Activated CD4-positive, CD25-positive, alpha-beta regulatory T cell (primary cell): ENCODE measurements at places on chromosomes 12 and 14.

GRCh38 chr14:23078692-23079116 is 16.2 kb downstream of the ACIN1 start:
- no peak for DNase-seq

- DNase-seq, result no peak
These were observed 29.0 kb downstream of the TTLL5 start for GRCh38 chr14:75690010-75690409.

GRCh38 chr12:62335796-62336195 is 75.6 kb downstream of the USP15 start:
- DNase-seq, result no peak

DNA sequence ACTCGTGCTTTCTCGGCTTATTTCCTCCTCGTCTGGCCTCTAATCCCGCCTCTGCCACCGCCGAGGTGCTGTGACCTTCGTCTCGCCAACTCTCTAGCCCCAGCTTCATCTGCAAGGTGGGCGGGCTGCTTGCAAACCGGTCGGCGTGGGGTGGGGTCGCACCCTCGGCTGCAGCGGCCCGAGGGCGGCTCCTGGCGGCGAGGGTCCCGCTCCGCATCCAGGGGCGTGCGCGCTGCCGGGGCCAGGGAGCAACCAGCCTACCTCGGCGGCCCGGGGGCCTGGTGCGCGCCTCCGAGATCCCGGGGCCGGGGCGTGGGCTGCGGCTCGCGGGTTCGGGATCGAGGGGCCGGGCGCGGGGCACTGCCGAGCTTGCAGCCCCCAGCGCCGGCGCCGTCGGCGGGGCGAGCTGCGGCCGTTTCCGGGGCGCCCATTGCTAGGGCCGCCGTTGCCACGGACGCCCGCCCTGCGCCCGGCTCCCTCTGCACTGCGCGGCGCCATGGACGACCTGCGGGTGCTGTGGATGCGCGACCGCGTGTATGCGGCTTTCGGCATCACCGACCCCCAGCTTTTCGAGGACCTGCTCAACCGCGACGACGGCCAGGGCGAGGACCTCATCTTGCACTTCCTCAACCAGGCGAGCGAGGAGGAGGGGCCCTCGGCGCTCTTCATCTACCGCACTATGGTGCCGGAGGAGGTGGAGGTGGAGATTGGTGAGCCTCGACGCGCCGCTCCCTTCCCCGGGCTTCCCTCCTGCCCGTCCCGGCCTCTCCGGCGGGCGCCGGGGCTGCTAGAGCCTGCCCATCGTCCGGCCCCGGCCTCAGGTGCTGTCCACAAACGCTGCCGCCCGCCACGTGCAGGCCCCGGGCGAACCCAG is at the start of gene DNAH10:
DNAH10 (plus strand) TSS at position 461 of the 874 bp plus-strand sequence; CDS start at position 497, 36 bp downstream.
- DNase-seq, result peak; percentile 9

GRCh38 chr14:71891185-71891584 is 41.0 kb upstream of the RGS6 start:
- DNase-seq, result no peak

GRCh38 chr12:105485321-105485910 is 154.9 kb downstream of the C12orf75 start:
- no peak for DNase-seq

GRCh38 chr12:91023326-91024004 is 18.7 kb upstream of the EPYC start:
- no peak for DNase-seq

GRCh38 chr12:9098115-9098452 is 17.6 kb downstream of the A2M start:
- no peak for DNase-seq

DNA sequence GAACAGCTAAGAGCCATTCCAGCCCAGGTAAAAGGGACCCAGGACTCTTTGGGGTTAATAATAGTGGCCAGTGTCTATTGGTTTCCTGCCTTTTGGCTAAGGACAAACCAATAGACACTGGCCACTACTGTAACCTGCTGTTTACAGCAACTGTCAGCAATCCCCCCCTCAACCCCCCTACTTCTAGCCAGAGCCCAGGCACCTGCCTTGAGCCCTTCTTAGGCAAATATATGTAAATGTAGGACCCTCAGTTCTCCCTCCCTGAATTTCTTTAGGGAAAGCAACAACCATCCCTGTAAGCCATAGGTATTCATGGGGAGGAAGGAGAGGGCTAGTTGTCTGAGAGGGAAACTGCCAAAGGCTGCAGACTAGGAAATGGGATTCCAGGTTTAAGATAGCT is 22.3 kb downstream of the HOXC4 start:
- no peak for DNase-seq

DNA sequence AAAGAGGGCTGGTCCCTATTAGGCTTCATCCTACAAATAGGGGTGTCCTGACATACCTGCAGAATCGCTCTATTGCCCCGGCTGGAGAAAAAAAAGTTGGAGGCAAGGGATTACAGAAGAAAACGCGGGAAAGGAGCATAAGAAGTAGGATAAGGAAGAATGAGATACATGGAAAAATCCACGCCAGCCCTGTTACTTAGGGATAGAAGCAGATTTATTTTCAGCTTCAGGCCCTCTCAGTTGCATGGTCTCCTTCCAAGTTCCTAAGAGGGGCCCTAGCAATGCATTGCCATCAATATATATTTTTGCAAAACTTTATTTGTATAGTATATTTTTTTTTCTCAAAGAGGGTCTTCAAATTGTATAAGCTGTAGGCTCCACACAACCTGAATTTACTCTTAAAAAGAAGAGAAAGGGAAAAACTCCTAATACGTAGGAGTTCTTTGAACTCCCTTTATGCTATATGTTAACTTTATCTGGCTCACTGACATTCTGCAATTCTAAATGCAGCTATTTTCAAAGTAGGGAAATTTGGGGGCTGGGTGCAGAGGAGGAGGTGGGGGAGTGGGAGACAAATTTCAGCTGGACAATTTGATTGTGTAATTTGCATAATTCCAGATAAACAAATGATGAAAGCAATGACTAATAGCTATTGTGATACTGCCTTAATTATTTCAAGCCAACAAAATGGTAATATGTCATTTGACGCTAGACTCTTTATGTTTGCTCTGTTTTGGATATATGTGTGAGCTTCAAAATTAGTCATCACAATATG is 137.7 kb upstream of the TRHDE start:
- DNase-seq, result no peak

GRCh38 chr14:68694516-68695235 is 98.2 kb downstream of the ZFP36L1 start:
- DNase-seq, result no peak

DNA sequence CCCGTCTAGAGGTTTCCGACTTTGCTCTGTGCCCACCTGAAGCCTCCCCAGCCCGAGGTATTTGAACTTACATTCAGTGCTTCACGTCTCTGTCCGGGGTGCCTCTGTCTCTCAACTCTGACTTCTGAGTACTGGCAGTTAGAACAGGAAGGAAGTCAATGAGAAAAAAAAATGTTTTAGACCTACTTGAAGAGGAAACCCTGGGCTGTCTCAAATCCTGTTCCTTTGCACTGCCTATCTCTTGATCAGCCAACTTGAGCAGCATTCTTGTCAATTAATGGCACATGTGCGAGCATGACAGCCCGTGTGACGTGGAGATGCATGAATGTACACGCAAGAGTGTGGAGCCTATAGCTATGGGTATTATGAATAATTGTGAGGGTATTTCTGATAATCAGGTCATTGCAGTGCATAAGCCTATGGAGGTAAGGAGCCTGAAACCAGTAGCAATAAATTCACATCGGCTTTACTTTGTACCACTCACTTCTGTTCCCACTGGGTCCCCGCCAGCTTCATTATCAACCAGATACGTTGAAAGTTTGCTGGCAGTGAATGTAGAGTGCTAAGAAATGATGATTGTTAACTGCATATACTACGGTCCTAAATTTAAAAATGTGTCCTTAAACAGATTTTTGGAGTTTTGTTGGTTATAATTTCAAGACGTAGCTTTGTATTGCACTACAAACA is at the start of gene ARHGDIB:
ARHGDIB (minus strand) TSS at position 136 of the 687 bp plus-strand sequence. CDS start 10,889 bp downstream, outside the sequence.
- DNase-seq, result peak; percentile 62

- no peak for DNase-seq
These were observed 3.3 kb downstream of the FBXL14 start for GRCh38 chr12:1591034-1591433.

- DNase-seq, result no peak
These were observed 89.3 kb downstream of the OSBPL8 start for GRCh38 chr12:76470028-76470939.

GRCh38 chr14:53020193-53020932 is 69.5 kb upstream of the FERMT2 start:
- no peak for DNase-seq

DNA sequence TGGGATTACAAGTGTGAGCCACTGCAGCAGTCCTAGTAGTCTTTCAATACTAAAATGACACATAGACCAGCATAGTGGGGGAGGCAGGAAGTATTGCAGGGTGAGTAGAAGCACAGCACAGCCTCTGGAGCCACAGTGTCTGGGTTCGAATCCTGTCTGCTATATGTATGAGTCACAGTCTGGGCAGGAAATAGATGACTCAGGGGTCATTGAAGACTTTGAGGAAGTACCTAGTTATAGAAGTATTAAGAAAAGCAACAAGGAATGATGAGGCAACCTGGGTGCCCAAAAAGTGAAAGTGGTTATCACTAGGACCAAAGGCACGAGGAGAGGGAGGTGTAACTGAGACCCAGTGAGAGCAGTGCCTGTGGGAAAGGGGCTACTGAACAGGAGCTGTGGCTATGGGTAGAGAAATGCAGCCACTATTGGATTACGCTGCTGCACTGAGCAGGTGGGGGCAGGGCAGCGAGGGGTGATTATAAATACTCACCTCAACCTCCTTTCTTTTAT is 124.0 kb downstream of the PDE3A start:
- no peak for DNase-seq

- no peak for DNase-seq
These were observed 2.1 kb upstream of the SLC2A13 start for GRCh38 chr12:40107803-40108620.

DNA sequence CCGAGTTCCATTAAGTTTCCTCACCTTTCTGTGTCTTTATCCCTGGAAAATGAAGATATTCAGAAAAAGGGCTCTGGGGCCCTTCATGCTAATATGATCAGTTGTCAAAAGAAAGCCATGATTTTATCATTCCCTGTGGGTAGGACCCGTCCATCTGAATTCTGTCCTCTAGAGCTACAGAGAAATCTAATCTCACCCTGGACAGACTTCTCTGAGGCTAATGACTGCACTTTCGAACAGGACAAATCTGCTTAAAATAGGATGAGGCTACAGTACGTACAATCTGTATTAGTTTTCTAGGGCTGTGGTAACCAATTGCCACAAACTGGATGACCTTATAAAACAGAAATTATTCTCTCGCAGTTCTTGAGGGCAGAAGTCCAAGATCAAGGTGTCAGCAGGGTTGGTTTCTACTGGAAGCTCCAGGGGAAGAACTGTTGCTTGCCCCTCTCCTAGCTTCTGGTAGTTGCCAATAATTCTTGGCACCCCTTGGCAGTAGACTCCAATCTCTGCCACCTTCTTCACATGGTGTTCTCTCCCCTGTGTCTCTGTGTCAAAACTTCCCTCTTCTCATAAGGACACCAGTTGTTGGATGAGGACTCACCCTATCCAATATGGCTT is 1.3 kb downstream of the AK7 start:
- no peak for DNase-seq

GRCh38 chr12:74408601-74409166 is 129.0 kb upstream of the ATXN7L3B start:
- no peak for DNase-seq

- no peak for DNase-seq
These were observed 21.1 kb upstream of the TAS2R14 start for GRCh38 chr12:10960211-10960610.

DNA sequence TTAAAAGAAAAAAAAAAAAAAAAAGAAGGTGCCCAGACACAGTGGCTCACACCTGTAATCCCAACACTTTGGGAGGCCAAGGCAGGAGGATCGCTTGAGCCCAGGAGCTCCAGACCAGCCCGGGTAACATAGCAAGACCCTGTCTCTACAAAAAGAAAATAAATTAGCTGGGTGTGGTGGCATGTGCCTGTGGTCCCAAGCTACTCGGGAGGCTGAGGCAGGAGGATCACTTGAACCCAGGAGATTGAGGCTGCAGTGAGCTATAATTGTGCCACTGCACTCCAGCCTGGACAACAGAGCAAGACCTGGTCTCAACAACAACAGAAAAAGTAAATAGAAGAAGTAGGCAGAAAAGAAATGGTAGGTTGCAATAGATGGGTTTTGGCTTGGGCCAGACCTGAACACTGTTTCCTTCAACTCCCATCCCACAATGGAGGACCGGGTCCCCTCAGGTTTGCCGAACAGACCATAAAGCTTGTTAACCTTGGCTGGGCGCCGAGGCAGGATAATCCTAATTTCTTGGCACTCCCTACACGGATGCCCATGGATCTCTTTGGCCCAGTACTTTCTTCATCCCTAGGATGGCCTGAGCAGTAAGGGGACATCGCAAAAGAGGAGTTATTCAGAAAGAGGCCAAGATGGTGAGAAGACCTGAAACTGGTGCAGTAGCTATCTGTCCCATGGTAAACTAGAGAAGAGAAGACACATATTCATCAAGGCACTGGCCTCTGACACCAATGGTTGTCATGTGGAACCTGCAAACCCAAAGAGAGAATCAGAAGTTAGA is 165.5 kb upstream of the CCND2 start:
- DNase-seq, result no peak

- no peak for DNase-seq
These were observed 50.9 kb downstream of the MVK start for GRCh38 chr12:109624467-109624866.

DNA sequence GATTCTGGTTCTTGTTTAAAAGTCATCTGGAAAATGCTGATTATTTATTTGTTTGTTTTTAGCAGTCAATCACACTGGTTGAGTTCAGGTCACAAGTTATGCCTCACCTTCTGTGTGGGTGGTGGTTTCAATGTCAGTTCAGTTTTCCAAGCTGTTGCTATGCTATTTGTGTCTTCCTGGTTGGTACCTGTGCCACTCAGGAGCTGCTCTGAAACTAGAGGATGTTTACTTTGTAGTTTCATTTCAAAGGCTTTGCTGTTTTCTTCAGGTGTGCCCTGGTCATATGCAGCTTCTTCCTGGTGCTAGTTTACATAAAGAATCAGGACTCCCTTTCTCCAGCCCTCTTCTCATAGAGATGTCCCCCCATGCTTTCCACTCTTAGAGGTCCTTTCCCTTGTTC is 75.7 kb upstream of the PPP4R3A start:
- no peak for DNase-seq

GRCh38 chr12:2171672-2172426 is 119.1 kb downstream of the CACNA1C start:
- no peak for DNase-seq

- DNase-seq, result no peak
These were observed 203.4 kb downstream of the TTC7B start for GRCh38 chr14:90612801-90613200.

DNA sequence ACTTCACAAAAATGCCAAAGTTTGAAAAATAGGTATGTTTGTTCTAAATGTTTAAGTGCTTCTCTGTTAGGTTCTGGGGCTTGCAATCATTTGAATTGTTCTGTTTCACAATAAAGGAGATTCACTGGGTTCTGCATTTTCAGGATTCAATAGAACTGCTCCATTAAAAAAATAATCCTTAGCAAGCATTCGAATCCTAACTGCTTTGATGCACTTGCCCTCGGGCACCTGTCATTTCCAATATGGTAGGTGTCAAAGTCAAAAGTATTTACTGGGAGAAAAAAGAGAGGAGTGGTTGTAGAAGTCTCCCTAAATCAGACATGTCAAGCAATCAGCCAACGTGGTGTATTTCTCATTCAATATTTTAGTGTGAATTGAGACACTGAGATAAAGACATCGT is 5.5 kb downstream of the APOLD1 start:
- DNase-seq, result no peak
